ENCODE measurements at places on chromosomes 4 and X.

GRCh38 chr4:87974856-87975462 is 555 bp upstream of the SPP1 start:
- DNase-seq = no peak

- DNase-seq = no peak
These were observed 28.8 kb upstream of the GRIA3 start for GRCh38 chrX:123155327-123155726.

DNA sequence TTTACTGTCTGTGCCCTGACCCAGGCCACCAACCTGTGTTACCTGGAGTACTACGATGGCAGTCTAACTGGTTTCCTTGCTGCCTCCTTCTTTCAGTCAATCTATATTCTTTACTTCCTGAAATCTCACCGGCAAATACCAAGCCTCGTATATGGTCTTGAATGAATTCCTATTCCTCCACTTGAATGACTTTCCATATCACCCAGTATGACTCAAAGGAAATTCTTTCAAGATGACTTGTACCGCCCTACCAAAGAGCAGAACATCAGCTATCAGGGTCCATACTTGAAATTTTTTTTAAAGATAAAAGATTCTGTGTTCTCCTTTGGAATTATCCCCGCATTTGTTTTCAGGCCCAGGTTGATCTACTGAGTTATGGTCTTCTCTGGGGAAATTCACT is 378.0 kb downstream of the AFF2 start:
- DNase-seq = no peak

- DNase-seq = no peak
These were observed 30.8 kb downstream of the MOB1B start for GRCh38 chr4:70932984-70933383.

GRCh38 chrX:110145854-110146253 is 142.9 kb downstream of the TMEM164 start:
- no peak for DNase-seq

DNA sequence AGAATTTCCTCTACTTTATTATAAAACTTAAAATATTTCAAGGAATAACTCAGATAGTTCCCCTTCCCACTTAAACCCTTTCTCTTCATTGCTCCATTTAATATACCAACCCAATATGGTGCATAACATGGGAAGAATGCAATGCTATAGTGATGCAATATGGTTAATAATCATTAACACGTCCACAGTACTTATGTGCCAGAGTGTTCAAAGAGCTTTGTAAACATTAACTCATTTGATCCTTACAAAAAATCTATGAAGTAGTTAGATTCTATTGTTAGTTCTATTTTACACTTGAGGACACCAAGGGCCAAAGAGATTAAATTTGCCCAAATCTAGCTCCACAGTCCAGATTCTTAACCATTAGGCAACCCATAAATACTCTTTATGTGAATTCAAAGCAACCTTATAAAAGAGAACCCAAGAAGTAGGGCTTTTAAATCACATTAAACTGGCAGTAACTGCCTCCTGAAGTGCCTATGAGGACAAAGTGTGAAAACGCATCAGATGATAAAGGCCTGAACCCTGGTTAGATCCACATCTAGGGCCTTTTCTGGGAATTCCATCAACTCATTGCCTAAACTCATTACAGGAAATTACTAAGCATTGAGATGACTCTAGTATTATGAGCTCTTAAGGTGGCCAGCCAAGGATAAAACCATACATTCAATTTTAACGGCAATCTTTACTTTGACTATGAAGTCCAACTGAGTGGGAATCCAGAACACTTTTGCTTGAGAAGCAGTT is 94.3 kb downstream of the AREG start:
- DNase-seq = no peak

DNA sequence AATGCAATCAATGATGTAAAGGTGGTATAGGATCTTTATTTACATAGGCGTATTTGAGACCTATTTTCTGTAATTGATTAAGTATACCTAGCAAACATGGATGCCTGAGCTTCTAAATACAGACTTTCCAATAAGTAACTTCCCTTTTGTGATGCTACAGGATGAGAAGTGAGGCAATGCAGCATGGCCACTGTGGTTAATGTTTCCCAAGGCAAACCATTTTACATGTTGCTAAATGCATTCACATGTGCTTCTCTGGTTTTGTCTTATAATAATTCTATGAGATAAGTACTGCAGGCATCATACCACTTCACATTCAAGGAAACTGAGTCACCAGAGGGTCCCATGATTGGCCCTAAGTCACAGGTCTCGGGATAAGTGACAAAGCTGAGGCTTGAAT is 35.7 kb upstream of the NKX3-2 start:
- no peak for DNase-seq

DNA sequence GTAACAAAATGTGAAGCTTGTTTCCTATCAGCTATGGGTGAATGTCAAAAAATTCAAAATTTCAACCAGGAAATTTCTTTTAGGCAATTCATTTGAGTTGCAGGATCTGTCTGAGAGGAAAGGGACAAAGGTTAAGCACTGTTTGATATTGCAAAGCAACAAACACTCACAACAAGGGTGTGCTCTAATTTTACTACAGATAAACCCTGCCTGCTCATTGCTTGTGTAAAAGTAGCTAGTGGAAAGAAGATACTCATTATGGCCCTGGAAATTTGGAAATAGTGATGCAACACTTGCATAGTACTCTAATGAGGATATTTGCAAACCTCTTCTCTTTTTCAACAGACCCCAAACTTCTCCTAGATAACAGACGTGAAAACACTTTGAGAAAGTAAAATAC is 27.1 kb downstream of the FAM47E start:
- DNase-seq = no peak

GRCh38 chrX:41653125-41653524 is 35.6 kb upstream of the GPR34 start:
- no peak for DNase-seq

GRCh38 chr4:155342142-155342541 is 34.6 kb downstream of the MAP9 start:
- no peak for DNase-seq

All from activated CD4-positive, CD25-positive, alpha-beta regulatory T cell treated with anti-CD3 and anti-CD28 coated beads, Interleukin-2, amount 50 U/mL, for 72 hours (primary cell).